ENCODE measurements at places on chromosomes 12 and 14.

DNA sequence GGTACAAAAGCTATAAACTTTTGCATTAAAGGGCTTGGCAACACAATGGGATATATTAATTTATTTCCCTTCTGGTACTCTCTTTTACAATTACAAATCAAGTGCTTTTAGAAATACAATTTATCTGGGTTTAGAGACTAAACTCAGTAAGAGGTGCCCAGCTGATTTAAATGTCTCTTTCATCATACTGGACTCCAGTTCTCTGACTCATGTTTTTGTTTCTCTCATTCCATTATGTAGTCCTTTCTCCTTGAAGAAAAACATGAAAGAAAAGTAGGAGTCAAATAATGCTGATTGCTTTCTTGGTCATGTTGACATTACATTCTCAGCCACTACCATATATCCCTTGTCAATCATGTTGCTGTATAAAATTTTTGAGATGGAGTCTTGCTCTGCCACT is 36.3 kb upstream of the CFL2 start:
- no peak for DNase-seq

GRCh38 chr12:114547636-114548035 is 136.3 kb downstream of the TBX3 start:
- DNase-seq, result no peak

- no peak for DNase-seq
Measured at GRCh38 chr12:112122823-112123690, 2.3 kb upstream of the TRAFD1 start.

DNA sequence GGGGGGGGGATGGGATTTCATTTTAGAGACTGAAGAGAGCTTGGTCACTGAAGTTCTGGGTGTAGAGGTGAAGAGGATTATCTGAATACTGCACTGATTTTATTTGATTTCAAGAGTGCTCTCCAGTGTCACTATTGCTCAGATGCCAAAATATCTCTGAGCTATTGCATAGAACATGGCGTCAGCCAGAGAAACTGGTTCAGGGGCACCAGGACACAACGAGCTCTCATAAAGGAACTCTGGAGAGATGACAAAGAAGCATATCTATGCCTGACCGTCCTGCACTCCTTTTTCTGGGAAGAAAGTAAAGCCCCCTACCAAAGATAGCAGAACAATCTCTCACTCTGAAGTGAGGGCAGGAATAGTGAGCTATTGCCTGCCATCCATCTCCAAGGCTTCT is 2.0 kb downstream of the SLC7A8 start:
- no peak for DNase-seq

- no peak for DNase-seq
Measured at GRCh38 chr14:72543341-72543740, 350.6 kb downstream of the DPF3 start.

Measured in activated CD4-positive, alpha-beta T cell treated with anti-CD3 and anti-CD28 coated beads, Interleukin-2, amount 50 U/mL, for 24 hours (primary cell).